ENCODE measurements at places on chromosomes 7 and 10.

- DNase-seq: no peak
These were observed 38.6 kb upstream of the MET start for GRCh38 chr7:116633131-116633988.

DNA sequence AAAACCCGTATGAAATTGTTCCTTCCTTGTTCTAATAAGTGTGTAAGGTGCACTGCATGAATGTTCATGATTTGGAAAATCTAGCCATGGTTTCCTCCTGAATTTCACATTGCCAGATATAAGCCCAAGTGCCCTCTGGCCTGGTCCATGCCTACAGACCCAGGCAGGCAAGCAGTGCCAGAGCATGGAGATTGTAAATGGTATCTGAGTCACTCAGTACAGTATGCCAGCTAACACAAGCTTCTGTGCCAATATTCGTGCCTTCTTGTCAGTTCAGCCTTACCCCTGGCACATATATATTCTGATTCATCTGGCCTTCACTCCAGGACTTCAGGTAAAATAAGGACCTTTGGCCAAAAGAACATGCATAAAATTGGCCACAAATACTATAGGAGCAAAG, 38.4 kb upstream of the PDE1C start:
- no peak for DNase-seq

GRCh38 chr7:91228927-91229558, 35.2 kb upstream of the FZD1 start:
- no peak for DNase-seq

- DNase-seq: no peak
These were observed 3.0 kb downstream of the BAMBI start for GRCh38 chr10:28680358-28680752.

- no peak for DNase-seq
These were observed 20.0 kb downstream of the KCNK18 start for GRCh38 chr10:117217196-117217761.

DNA sequence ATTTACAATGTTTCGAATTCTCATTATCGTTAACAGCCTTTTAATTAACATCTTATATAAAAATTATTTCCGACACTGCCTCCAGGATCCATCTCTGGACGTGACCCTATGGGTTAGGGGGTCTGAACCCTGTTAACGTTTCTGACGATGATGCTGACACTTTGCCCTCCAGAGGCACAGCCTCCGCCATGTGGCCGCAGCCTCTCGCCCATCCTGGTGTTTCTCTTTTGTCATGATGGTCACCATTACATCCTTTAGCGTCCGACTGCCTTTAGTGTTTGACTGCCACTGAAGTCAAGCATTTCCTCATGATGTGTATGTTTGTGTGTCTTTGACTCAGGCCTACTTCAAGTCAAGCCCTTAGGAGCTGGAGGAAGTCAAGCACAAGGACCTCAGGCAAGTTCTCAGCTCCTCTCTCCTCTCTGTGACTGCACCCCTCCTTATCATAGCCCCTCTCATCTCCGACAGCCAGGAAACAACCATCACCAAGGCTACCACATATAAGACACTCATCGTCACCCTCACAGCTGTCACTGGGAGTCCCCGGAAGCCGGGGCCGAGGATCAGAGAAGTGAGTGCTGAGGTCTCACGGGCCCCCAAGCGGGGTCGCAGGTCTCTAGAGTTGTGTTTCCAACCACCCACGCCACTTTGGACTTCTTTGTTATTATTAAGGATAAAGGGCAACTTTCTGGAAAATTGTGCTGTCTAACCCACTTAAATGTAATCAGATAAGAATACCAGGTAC, 96.1 kb upstream of the PPP2R2D start:
- DNase-seq: no peak

GRCh38 chr10:127427926-127428325, 121.2 kb upstream of the NPS start:
- DNase-seq: no peak

- DNase-seq: peak; percentile 77
These were observed 186.2 kb upstream of the BMPER start for GRCh38 chr7:33719059-33719581.

DNA sequence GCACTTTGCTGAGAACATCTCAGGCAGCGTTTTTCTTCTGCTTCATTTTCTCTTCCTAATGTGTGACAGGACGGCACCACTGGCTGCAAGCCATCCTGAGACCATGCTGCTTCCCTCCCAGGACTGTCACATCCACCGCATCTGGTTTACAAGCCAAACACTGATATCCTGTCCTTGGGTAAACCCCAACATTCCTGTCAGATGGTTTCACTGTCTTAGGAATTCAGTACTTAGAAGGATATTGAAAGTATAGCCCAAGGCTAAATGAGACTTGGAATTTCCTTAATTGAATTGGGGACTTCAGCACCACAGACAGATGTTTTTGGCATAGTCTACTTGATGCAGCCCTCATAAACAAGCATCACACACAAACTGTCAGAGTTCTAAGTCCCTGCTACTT, 74.2 kb upstream of the PLXNA4 start:
- no peak for DNase-seq

- no peak for DNase-seq
These were observed 2.4 kb upstream of the DENND10 start for GRCh38 chr10:119101366-119102098.

- DNase-seq: no peak
These were observed 3.1 kb upstream of the ZNF12 start for GRCh38 chr7:6709808-6710207.

- no peak for DNase-seq
These were observed 73.8 kb downstream of the TET1 start for GRCh38 chr10:68633816-68634466.

GRCh38 chr7:41655426-41655825, 47.5 kb downstream of the INHBA start:
- DNase-seq: no peak

DNA sequence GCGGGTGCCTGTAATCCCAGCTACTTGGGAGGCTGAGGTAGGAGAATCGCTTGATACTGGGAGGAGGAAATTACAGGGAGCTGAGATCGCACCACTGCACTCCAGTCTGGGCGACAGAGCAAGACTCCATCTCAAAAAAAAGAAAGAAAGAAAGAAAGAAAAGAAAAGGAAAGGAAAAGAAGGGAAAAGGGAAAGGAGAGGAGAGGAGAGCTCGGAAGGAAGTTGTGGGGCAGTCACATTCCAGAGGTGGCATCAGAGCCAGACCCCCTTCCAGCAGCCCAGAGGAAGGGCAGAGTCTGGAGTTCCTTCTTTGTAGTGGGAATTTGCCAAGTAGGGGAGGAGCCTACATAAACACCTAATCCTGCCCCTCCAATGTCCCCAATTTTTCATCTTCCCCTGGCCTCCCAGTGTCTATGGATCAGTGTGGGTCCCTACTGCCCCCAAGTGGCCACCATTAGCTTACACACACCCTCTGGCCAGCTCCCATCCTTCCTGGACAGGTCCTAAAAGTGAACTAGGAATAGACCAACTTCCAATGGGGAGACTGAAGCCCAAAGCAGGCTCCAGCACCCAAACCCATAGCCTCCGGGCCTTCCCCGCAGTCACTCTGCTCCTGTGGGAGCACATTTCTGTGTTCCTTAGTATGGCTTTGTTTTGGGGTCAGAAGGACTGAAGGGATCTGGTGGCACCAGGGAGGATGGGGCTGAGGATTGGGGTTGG, 39.6 kb upstream of the HSPB1 start:
- DNase-seq: peak; percentile 40
